Activated T-cell treated with anti-CD3 and anti-CD28 coated beads, Interleukin-2, amount 50 U/mL, for 72 hours (primary cell): ENCODE measurements at places on chromosomes 7 and 10. TPM values are rescaled to one million over a fixed set of nuclear protein-coding genes. Genes with fewer than 3 reads are reported as not detected.

DNA sequence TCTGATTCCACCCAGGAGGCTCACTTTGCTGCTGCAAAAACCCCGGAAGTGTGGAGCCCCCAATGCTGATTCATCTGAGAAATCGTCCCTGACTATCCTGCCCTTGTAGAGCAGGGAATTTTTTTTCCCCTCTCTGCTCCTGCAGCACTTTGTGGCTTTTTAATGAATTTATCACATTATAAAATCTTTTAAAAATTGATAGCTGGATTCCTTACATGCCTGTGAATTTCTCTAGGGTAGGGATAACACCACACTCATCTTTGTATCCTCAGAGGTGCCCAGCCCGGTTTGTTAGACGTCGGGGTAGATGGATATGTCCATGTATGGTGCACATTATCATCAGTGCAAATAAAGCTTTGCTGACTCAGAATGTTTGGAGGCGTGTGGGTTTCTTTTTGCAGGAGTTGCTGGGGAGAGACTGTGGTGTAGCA, 185.7 kb downstream of the STK31 start:
- no peak for DNase-seq

DNA sequence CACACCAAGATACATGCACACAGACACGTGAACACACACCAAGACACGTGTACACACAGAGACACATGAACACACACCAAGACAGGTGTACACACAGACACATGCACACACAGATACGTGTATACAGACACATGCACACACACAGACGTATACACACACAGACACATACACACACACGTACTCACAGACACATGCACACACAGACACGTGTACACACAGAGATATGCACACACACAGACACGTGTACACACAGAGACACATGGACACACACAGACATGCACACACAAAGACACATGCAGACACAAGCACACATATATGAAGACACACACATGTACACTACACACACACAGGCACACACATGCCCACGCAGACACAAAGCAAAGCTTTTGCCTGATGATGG, 134.6 kb downstream of the TCERG1L start:
- no peak for DNase-seq

GRCh38 chr7:22639396-22639795, 87.6 kb upstream of the IL6 start:
- DNase-seq: no peak

Gene GRM3
- total RNA-seq: not detected

Gene MMD2
- not detected for total RNA-seq
